Uterus (tissue), 4 donors: ENCODE measurements at places on chromosomes 2 and 18. TPM values are rescaled to one million over a fixed set of nuclear protein-coding genes. Genes with fewer than 3 reads are reported as not detected.

Gene RAB31
- total RNA-seq = 42.9 TPM

Gene HOXD10
- 72.8 TPM for total RNA-seq

Gene DES
- total RNA-seq = 3,551 TPM

Gene KCNG2
- total RNA-seq = not detected

Gene TBR1
- not detected for total RNA-seq

Gene PLB1
- 12.4 TPM for total RNA-seq

Gene LRRTM1
- total RNA-seq = 10.4 TPM

Gene ANKRD53
- not detected for total RNA-seq

Gene RIT2
- not detected for total RNA-seq

Gene TUBA3E
- total RNA-seq = not detected

Gene IL1R2
- 8.2 TPM for total RNA-seq

Gene DPP4
- 1.8 TPM for total RNA-seq
